PC-9 (cell line): ENCODE measurements at places on chromosomes 5 and 9. TPM values are rescaled to one million over a fixed set of nuclear protein-coding genes. Genes with fewer than 3 reads are reported as not detected.

- peaks cover 50% of the 10 kb centered on the region for H3K4me1 ChIP-seq
- peak overlapping the region; percentile 35 for H3K27ac ChIP-seq
- no peaks in the 10 kb centered on the region for H3K27me3 ChIP-seq
- H3K36me3 ChIP-seq, result no peaks in the 10 kb centered on the region
Measured at GRCh38 chr9:37938121-37938891, 34.4 kb upstream of the SLC25A51 start.

GRCh38 chr5:142233083-142234032 is 91.5 kb downstream of the SPRY4 start:
- no peak for DNase-seq
- H3K27ac ChIP-seq, result no peak overlapping the region
- H3K36me3 ChIP-seq, result no peaks in the 10 kb centered on the region
- H3K4me1 ChIP-seq, result peaks cover 27% of the 10 kb centered on the region

GRCh38 chr5:150750469-150750868 is 8.3 kb downstream of the DCTN4 start:
- H3K27ac ChIP-seq, result no peak overlapping the region
- no peak overlapping the region for H3K4me3 ChIP-seq
- no peaks in the 10 kb centered on the region for H3K4me1 ChIP-seq
- peaks cover 41% of the 10 kb centered on the region for H3K36me3 ChIP-seq
- DNase-seq, result no peak

DNA sequence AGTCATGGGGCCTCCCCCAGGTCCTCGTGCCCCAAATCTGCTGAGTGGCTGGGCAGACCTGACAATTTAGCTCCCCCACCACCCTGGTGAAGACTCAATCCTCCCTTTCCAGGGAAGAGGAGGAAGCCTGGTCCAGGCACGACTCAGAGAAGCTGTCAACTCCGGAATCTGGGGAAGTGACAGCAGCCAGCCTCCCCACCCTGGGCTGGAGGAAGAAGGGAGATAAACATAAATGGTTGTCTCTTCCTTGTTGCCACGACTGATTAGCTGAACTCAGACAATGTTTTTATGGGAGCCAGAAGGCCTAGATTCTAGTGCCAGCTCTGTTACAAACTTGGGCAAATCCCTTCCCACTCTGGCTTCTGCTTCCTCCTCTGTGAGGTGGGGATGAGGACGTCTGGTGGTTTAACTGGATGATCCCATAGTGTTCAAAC is 15.4 kb downstream of the CCDC69 start:
- no peak overlapping the region for H3K27ac ChIP-seq
- DNase-seq, result no peak
- no peaks in the 10 kb centered on the region for H3K36me3 ChIP-seq
- H3K4me3 ChIP-seq, result no peak overlapping the region
- no peaks in the 10 kb centered on the region for H3K4me1 ChIP-seq
- no peaks in the 10 kb centered on the region for H3K27me3 ChIP-seq

DNA sequence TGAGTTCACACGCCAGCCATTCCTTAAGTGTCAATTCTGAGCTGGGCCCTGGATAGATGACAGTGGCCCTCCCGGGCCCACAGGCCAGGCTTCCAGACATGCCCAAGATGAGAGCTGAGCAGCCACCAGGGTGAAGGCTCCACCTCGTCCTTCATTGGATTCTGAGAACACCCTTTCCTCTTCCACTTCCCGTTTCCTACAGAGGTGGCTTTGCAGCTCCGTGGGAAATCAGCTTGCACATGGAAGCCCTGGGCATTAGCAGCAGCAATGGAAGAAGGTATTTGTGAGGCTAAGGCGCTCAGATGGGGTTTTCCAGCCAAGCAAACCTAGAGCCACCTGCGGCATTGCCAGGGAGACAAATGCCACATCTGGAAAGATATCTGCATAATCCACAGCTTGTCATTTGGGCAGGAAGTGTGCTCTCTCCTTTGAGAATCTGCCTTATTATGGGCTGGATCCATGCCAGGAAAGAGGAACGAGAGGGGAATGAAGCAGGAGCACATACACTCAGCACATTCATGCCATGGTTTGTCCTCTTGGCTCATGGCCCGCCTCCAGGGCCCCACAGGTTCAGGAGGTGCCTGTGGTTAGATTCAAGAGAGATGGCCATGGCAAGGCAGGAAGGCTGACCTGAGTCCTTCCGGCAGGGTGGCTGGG is 34.1 kb downstream of the CFAP77 start:
- H3K36me3 ChIP-seq, result no peaks in the 10 kb centered on the region
- peaks cover 89% of the 10 kb centered on the region for H3K27me3 ChIP-seq
- no peak overlapping the region for H3K4me3 ChIP-seq
- no peak for DNase-seq
- H3K4me1 ChIP-seq, result no peaks in the 10 kb centered on the region

- H3K4me1 ChIP-seq, result no peaks in the 10 kb centered on the region
- no peak for DNase-seq
- no peak overlapping the region for H3K27ac ChIP-seq
- H3K27me3 ChIP-seq, result peaks cover 82% of the 10 kb centered on the region
- no peak overlapping the region for H3K4me3 ChIP-seq
Measured at GRCh38 chr5:181054138-181054537, 14.1 kb downstream of the BTNL9 start.

GRCh38 chr9:250625-251024 is 36.0 kb downstream of the DOCK8 start:
- no peaks in the 10 kb centered on the region for H3K36me3 ChIP-seq
- no peaks in the 10 kb centered on the region for H3K27me3 ChIP-seq
- H3K27ac ChIP-seq, result no peak overlapping the region
- no peaks in the 10 kb centered on the region for H3K4me1 ChIP-seq
- H3K4me3 ChIP-seq, result no peak overlapping the region

- no peak overlapping the region for H3K4me3 ChIP-seq
- DNase-seq, result no peak
- H3K27me3 ChIP-seq, result no peaks in the 10 kb centered on the region
Measured at GRCh38 chr5:53568401-53568800, 8.0 kb downstream of the NDUFS4 start.

- no peaks in the 10 kb centered on the region for H3K36me3 ChIP-seq
- H3K27ac ChIP-seq, result no peak overlapping the region
- 0 out of 2 replicates have a peak, but pooled peaks cover 9% of the 10 kb centered on the region for H3K27me3 ChIP-seq
Measured at GRCh38 chr5:37840053-37841034, 503 bp upstream of the GDNF start.

DNA sequence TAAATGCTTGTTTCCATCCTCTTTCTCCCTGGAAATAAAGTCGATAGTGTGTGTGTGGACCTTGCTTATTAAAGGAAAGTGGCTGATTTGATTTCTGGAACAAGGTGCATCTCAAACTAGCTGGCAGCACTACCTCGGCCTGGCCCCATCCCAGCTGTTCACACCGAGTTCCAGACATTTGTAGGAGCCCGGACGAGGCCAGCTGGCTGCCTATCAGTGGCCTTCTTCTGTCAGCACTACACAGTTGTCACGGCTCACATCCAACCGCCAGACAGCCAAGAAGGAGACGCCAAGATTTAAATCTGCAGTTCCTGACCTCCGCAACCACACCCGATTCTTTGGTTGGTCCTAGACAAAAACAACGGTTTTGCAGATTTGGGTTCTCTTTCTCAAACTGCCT is 63.6 kb downstream of the PALM2AKAP2 start:
- DNase-seq, result no peak
- H3K4me3 ChIP-seq, result no peak overlapping the region
- H3K27ac ChIP-seq, result no peak overlapping the region
- no peaks in the 10 kb centered on the region for H3K27me3 ChIP-seq

DNA sequence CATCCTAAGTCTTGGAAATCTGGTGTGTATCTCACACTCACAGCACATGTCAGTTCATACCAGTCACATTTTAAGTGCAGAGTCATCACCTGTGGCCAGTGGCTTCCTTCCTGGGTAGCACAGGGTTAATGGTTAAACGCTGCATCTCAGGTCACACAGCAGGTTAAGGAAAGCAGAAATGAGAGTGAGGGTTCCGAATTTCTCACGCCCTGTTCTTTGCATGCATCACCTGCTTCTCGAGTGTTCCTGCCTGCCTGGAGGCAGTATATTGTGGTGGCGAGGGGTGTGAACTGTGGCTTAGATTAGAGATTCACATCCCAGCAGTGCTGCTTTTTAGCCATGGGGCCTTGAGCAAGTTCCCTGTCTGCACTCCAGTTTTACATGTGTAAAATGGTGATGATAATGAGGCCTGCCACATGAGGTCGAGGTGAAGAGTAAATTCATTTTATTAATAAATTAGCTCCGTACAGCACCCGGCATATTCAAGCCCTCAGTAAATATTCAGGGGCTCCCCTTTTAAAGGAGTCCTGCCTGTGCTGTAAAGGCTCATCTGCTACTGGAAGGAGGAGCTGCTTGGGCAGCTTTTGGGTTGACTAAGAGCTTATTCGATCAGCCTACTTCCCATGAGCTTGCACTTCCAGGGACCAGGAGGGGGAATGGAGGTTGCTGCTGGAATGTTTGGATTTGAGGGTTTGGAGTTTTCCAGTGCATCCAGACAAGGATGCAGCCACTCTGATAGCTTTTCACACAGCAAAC is 61.1 kb upstream of the SAP30L start:
- peaks cover 15% of the 10 kb centered on the region for H3K36me3 ChIP-seq
- H3K4me1 ChIP-seq, result no peaks in the 10 kb centered on the region
- no peak overlapping the region for H3K27ac ChIP-seq

DNA sequence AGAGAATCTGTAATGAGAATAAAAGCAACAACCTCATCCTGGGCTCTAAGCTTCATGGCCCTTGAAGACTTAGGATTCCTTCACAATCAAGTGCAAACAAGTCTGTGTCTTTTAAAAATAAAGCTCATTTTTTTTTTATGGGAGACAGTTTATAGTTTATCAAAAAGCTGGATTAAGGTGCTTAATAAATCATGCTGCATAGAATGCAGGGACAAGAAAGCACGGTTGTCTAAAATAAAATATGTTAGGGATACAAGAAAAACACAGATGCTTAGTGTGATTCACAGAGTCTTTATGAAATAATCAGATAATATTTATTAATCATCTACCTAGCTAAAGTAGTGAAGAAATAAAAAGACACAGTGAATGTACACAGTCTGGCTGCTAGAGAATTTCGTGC is 2045.9 kb upstream of the WWC1 start:
- H3K27ac ChIP-seq, result no peak overlapping the region
- H3K27me3 ChIP-seq, result no peaks in the 10 kb centered on the region
- DNase-seq, result no peak

GRCh38 chr9:22210936-22211335 is 201.8 kb upstream of the CDKN2B start:
- 0 out of 2 replicates have a peak overlapping the region, but pooled peaks have one; percentile 14 for H3K4me3 ChIP-seq
- no peaks in the 10 kb centered on the region for H3K36me3 ChIP-seq
- peak overlapping the region; percentile 95 for H3K27ac ChIP-seq
- DNase-seq, result no peak

DNA sequence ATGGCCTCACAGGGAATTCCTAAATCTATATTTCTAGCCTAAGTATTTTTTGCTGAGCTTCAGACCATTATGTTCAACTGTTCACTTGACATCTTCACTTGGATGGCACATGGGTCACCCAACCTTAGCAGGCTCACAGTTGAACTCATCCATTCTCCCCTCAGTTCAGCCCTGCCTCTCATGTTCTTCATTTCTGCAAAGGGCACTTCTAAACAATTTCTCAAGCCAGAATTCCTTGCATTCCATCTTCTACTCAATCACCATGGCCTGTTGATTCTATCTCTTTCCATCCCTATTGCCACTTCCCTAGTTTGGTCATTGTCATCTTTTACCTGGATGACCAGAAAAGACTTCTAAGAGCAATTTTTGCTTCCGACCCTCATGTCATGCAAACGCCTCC is 7.3 kb upstream of the RGS3 start:
- H3K27me3 ChIP-seq, result no peaks in the 10 kb centered on the region
- no peak overlapping the region for H3K4me3 ChIP-seq
- no peaks in the 10 kb centered on the region for H3K36me3 ChIP-seq
- peaks cover 28% of the 10 kb centered on the region for H3K4me1 ChIP-seq
- DNase-seq, result peak; percentile 59

DNA sequence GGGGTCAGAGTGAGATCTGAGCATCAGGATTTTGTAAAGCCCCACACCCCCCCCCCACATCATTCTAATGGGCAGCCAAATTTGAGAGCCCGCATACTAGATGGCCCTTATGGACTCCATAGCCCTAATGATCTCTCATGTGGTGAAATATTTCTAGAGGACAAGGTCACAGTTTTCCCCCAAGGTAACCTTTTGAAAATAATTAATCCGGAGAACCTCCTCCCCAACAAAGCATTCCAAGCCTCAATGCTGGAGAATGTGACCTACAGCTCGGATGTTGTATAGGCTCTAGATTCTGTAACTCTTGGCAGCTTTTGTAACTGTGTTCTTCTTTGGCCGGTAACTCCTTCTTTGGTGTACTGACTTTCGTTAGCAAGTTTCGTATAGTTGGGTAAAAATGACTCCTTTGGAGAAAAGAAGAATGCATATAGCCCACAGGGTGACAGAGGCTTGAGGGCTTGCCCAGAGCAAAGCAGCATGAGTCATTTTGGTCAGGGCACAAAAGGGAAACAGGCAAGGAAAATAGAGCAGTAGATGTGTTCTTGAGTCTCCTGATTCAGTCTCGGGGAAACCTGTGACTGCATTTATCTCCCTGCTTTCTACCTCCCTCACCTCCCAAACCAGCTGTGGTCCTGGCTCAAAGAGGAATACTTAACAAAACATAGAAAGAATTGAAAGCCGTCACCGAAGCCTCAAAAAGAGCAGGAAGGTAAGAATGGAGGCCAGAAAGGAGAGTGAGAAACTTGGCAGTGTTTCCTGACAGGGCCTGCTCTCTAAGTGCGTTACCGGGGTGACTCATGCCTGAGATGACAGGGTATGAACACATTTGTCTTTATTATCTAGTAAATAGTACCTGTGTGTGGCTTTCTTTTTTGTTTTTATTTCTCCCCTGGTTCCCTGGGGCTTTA is 6.6 kb upstream of the XPA start:
- peak; percentile 83 for DNase-seq
- H3K27me3 ChIP-seq, result no peaks in the 10 kb centered on the region
- H3K36me3 ChIP-seq, result no peaks in the 10 kb centered on the region
- peak overlapping the region; percentile 46; the same call in 1 of the 2 replicates for H3K4me3 ChIP-seq

DNA sequence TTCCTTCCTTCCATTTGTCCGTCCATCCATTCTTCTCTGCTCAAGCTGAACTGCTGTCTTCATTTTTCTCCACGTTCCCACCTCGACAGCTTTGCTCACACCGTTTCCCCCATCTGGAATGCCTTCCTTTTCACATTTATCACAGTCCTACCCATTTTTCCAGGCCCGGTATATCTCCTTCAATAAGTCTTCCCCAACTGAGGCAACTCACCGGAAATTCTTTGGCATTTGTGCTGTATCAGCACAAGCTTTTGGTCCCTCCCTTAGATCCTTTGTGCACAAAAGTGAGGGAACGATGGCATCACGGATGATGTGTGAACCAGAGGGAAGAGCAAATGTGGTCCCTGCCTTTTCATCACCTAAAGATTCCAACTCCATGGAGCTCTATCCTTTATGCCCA is 45.6 kb upstream of the INSYN2B start:
- no peaks in the 10 kb centered on the region for H3K36me3 ChIP-seq
- H3K27me3 ChIP-seq, result 0 out of 2 replicates have a peak, but pooled peaks cover 1% of the 10 kb centered on the region
- no peaks in the 10 kb centered on the region for H3K4me1 ChIP-seq
- H3K4me3 ChIP-seq, result no peak overlapping the region
- DNase-seq, result no peak

The IFNB1 gene
- total RNA-seq, result not detected in 2 replicates

The INVS gene
- total RNA-seq, result 20.1 and 24.0 TPM in 2 replicates

The SGCD gene
- not detected in 2 replicates for total RNA-seq

The AIF1L gene
- 85.2 and 87.3 TPM in 2 replicates for total RNA-seq

The ADCY2 gene
- not detected in 2 replicates for total RNA-seq

The CDHR2 gene
- total RNA-seq, result not detected in 2 replicates

The IFT74 gene
- 14.6 and 17.8 TPM in 2 replicates for total RNA-seq

The RNF183 gene
- total RNA-seq, result 0.92 and 2.3 TPM in 2 replicates

The TTC16 gene
- 0.26 and 0.40 TPM in 2 replicates for total RNA-seq

The SH3PXD2B gene
- 26.1 and 29.3 TPM in 2 replicates for total RNA-seq

The F2RL2 gene
- 1.5 and 3.5 TPM in 2 replicates for total RNA-seq

The DMRT3 gene
- total RNA-seq, result not detected in 2 replicates
